ENCODE measurements at places on chromosomes 3 and 15.

GRCh38 chr3:4507024-4507596 is 14.0 kb downstream of the ITPR1 start:
- no peak for DNase-seq

- DNase-seq = no peak
Measured at GRCh38 chr15:66405615-66406014, 18.9 kb downstream of the MAP2K1 start.

DNA sequence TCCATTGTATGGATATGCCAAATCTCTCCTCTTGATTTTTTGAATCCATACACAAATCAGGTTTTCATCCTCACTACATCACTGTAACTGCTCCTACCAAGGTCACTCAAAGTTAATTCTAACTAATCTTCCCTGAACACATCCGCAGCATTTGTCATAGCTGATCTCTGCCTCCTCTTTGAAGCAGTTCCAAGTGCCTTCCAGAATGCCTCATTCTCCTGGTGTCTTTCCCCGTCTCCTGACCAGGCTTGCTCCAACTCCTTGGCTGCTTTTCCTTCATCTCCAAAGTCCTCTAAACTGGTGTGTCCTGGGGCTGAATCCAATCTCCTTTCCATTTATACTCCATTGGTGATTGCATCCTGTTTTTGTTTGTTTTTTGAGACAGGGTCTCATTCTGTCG is 26.8 kb downstream of the KLHDC8B start:
- no peak for DNase-seq

DNA sequence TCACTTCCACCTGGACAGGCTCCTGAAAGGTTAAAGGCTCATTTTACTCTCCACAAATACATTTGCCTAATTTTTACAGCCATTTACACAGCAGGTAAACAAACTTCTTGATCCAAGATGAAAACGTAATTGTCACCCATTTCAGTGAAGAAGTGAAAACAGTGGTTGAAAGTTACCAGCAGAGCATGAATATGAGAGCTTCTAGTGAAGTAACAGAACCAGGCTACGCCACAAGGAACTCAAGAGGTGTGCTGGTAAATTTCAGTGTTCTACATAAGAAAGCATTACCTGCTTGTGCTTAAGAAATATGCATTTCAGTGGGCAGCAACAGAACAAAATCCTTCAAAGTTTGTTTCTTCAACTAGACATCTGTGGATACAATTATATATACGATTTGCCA is 113.2 kb downstream of the MECOM start:
- no peak for DNase-seq

- DNase-seq = no peak
Measured at GRCh38 chr3:45724911-45725310, 35.7 kb downstream of the SACM1L start.

- no peak for DNase-seq
Measured at GRCh38 chr15:54481819-54482218, 503.6 kb downstream of the UNC13C start.

DNA sequence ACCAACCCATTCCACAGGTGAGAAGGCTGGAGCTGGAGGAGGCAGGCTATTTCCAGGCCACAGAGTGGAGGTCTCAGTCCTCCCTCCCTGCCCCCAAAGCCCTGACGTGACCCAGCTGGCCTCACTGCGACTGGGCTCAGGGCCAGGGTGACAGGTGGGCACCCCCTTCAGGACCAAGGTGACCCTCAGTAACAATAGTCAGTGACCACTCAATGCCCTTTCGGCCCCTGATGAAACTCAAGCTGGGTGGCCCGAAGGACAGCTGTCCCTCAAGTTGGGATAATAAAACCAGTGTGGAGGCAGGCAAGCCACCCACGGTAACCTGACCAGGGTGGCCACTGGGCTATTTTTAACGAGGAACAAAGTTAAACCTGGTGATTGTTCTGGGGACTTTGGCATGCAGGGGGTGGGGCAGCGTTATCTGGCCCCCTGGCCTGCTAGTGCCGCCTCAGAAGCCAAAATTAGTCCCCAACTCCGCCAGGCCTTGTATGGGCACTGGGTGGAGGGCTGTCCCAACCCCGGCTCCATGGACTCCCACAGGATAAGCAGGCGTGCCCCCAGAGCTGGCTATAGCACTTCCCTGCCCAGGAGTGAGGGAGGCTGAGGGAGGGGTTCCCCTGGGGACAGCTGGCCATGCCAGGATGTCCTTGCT is 1.1 kb downstream of the TNNC1 start:
- no peak for DNase-seq

GRCh38 chr3:37890522-37890921 is 28.8 kb downstream of the CTDSPL start:
- no peak for DNase-seq

GRCh38 chr3:111737706-111738086 is 121.4 kb upstream of the PHLDB2 start:
- DNase-seq = no peak

- DNase-seq = no peak
Measured at GRCh38 chr3:161644891-161645635, 148.5 kb downstream of the OTOL1 start.

All from mesothelial cell of epicardium (in vitro differentiated cells).